ENCODE measurements at places on chromosomes 5 and 9. TPM values are rescaled to one million over a fixed set of nuclear protein-coding genes. Genes with fewer than 3 reads are reported as not detected.

- H3K4me1 ChIP-seq: no peaks in the 10 kb centered on the region
- H3K4me3 ChIP-seq: no peak overlapping the region
- no peaks in the 10 kb centered on the region for H3K36me3 ChIP-seq
Observed at GRCh38 chr5:82356021-82356420, 77.9 kb upstream of the RPS23 start.

DNA sequence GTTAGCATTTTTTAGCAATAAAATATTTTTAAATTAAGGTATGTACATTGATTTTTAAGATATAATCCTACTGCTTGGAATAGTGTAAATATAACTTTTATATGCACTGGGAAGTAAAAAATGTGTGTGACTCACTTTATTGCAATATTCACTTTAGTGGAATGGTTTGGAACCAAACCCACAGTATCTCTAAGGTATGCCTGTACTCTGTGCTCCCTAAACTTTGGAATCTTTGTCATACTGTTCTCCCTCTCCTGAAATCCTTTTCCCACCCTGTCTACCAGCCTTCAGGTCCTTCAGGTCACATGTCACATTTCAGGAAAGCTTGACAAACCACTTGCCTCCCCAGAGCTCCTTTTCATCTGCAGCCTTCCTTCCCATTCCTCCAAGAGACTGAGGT lies 308.7 kb downstream of the SPOCK1 start:
- no peaks in the 10 kb centered on the region for H3K36me3 ChIP-seq
- H3K27me3 ChIP-seq: no peaks in the 10 kb centered on the region
- H3K4me1 ChIP-seq: no peaks in the 10 kb centered on the region
- no peak overlapping the region for H3K4me3 ChIP-seq
- no peak for DNase-seq
- no peak overlapping the region for H3K27ac ChIP-seq

- no peaks in the 10 kb centered on the region for H3K27me3 ChIP-seq
- no peak overlapping the region for H3K27ac ChIP-seq
- DNase-seq: no peak
- H3K36me3 ChIP-seq: no peaks in the 10 kb centered on the region
- no peak overlapping the region for H3K4me3 ChIP-seq
Observed at GRCh38 chr9:116007824-116008223, 145.8 kb upstream of the PAPPA start.

- peaks cover 6% of the 10 kb centered on the region for H3K4me1 ChIP-seq
- DNase-seq: no peak
- no peak overlapping the region for H3K27ac ChIP-seq
- no peaks in the 10 kb centered on the region for H3K27me3 ChIP-seq
- H3K4me3 ChIP-seq: no peak overlapping the region
Observed at GRCh38 chr5:91318724-91319123, 64.4 kb downstream of the ARRDC3 start.

DNA sequence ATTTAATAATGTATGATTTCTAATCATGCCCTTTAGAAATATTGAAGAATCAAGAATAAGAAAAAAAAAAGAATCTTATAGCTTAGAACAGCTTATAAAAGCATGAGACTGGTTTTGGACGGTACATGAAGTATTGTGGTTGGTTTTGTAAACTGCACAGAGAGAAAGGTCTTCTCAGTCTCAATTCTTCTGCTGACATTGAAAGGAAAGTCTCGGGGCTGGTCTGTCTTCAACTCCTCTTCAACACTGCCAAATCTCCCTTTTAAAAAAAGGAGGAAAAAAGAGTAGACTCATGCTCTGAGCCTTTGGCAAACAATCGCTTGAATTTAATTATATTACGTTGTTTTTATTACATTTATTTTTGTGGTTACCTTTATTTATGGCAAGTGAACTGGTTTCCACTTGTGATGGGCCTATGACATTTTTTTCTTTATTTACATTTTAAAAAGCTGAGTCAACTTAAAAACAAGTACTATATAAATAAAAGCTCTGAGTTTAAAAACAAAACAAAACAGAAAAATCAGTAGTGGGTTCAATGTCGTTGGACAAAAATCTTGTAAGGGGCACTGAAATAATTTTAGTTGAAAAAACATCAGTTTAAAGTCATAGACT lies 32.8 kb upstream of the EBF1 start:
- no peak for DNase-seq
- no peaks in the 10 kb centered on the region for H3K27me3 ChIP-seq
- H3K4me1 ChIP-seq: no peaks in the 10 kb centered on the region
- no peak overlapping the region for H3K27ac ChIP-seq

DNA sequence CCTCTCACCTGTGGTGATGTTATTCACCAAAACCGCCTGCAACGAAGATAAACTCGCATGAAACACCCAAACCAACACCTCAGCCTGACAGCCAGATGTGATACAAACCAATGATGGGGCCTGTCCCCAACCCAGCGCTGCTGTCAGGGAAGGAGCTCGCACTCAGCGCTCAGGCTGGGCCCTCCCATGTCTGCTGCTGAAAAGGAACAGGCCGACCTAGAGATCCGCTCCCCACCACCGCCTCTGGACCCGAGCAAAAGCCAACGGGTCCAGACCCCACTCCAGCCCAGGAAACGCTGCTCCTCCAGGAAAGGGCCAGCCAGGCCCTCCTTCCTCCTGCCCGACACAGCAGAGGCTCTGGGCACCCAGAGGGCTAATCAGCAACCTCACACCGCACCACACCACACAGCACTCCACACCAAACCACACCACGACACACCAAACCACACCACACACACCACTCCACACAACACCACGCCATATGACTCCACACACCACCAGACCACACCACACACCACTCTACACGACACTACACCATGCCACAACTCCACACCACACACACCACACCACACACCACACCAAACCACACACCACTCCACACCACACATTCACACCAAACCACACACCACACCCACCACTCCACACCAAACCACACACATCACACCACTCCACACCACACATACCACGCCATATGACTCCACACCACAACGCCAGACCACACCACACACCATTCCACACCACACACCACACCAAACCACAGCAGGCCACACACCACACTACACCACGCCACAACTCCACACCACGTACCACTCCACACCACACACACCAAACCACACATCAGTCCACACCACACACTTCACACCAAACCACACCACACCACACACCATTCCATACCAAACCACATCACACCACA lies 46.5 kb downstream of the GOLM1 start:
- H3K36me3 ChIP-seq: peaks cover 2% of the 10 kb centered on the region
- no peaks in the 10 kb centered on the region for H3K27me3 ChIP-seq
- no peak overlapping the region for H3K27ac ChIP-seq

DNA sequence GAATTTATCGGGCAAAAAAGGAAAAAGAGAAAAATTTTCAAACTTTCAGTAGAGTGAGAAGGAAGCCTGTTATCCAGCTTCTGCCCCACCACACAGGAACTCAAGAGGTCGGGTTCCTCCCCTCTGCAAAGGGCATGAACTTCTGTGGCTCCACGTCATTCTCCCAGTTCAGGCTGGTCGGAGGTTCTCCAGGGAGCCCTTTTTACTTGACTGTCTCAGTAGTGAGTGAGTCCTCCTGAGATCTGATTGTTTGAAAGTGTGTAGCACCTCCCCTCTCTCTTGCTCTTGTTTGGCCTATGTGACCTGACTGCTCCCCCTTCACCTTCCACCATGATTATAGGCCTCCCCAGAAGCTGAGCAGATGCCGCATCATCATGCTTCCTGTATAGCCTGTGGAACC lies 9.7 kb downstream of the SPINK1 start:
- no peak overlapping the region for H3K4me3 ChIP-seq
- H3K4me1 ChIP-seq: no peaks in the 10 kb centered on the region
- H3K27ac ChIP-seq: no peak overlapping the region
- H3K36me3 ChIP-seq: no peaks in the 10 kb centered on the region

GRCh38 chr5:94693043-94693822 lies 74.8 kb downstream of the SLF1 start:
- peaks cover 12% of the 10 kb centered on the region for H3K36me3 ChIP-seq
- H3K4me1 ChIP-seq: no peaks in the 10 kb centered on the region
- H3K4me3 ChIP-seq: no peak overlapping the region
- H3K27me3 ChIP-seq: no peaks in the 10 kb centered on the region
- H3K27ac ChIP-seq: no peak overlapping the region

DNA sequence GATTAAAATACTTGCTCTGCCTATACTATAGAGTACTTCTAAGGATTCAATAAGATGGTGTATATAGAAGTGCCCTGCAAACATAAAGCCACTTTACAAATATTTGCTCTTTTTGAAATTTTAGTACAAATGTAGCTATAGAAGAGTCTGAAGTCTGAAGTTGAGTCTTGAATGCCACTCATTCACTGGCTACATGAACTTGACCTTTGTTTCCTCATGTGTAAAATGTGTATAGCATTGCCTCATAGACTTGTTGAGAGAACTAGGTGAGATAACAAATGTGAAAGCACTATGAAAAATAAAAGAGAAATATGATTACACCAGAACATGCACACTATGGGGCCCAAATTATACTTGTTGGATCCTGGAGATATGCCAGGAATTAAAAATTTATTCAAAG lies 244.7 kb downstream of the SEC61B start:
- H3K27ac ChIP-seq: no peak overlapping the region
- H3K36me3 ChIP-seq: no peaks in the 10 kb centered on the region
- H3K27me3 ChIP-seq: no peaks in the 10 kb centered on the region
- H3K4me1 ChIP-seq: no peaks in the 10 kb centered on the region

DNA sequence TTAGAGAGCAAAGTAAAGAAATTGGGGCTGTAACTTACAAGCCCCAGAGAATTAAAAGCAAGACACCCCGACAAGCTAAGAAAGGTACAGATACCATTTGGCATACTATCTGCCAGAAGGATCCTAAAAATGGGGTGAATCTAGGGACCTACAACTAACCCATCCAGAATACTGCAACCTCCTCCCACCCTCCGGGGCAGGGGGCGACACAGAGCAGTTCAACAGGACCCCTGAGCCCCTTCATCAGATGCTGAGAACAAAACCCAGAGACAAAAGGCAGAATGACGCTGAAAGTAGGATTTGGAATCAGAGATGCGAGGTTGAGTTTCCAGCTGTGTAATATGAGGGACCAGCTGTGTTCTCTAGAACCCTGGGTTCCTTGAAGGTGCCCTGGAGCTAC lies 71.2 kb downstream of the EPB41L4B start:
- no peaks in the 10 kb centered on the region for H3K27me3 ChIP-seq
- H3K4me1 ChIP-seq: no peaks in the 10 kb centered on the region
- no peak overlapping the region for H3K27ac ChIP-seq
- H3K4me3 ChIP-seq: no peak overlapping the region
- DNase-seq: peak; percentile 47
- H3K36me3 ChIP-seq: peaks cover 33% of the 10 kb centered on the region

DNA sequence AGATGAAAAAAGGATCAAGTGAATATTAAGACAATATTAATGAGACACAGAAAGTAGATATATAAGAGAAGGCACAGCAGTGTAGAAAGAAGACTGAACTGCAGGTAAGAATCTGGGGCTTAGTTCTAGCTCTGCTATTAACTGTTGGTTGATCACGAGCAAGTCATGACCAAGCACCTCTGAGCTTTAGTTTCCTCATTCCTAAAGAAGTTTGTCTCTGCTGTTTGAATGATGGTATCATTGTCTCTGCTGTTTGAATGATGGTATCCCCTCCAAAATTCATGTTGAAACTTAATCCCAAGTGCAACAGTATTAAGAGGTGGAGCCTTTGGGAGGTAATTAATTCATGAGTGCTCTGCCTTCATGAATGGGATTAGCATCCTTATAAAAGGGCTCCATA lies 2.5 kb upstream of the NME5 start:
- no peaks in the 10 kb centered on the region for H3K27me3 ChIP-seq
- no peak overlapping the region for H3K27ac ChIP-seq
- no peaks in the 10 kb centered on the region for H3K4me1 ChIP-seq
- H3K36me3 ChIP-seq: no peaks in the 10 kb centered on the region
- H3K4me3 ChIP-seq: no peak overlapping the region

DNA sequence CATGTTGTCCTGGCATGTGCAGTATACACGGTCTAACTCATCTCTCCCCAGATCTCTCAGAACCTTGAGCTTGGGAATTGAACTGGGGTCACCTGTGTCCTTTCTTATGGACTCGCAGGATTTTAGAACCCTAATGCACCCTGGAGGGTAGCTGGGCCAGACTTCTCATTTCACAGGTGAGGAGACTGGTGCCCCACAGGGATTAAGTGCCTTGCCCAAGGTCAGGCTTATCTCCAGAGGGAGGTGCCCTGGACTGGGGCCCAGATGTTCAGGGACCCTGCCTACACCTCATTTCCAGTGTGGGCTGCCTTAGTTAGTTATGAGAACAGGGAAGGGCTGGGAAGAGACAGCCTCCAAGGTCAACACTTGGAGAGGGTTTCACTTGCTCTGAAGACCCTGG lies 4.0 kb upstream of the NUP214 start:
- no peak overlapping the region for H3K27ac ChIP-seq
- H3K4me3 ChIP-seq: no peak overlapping the region
- H3K4me1 ChIP-seq: no peaks in the 10 kb centered on the region
- DNase-seq: no peak

GRCh38 chr5:162209005-162209605 lies 141.5 kb downstream of the GABRG2 start:
- no peaks in the 10 kb centered on the region for H3K4me1 ChIP-seq
- no peaks in the 10 kb centered on the region for H3K27me3 ChIP-seq
- no peak overlapping the region for H3K4me3 ChIP-seq

Gene RASGRF2
- 11.3 TPM for total RNA-seq

Gene PLPP7
- total RNA-seq: 2.4 TPM

Gene CDO1
- 12.2 TPM for total RNA-seq

Gene FOXD4L3
- total RNA-seq: not detected

Gene ADGRD2
- 1.2 TPM for total RNA-seq

Gene SLC4A9
- total RNA-seq: not detected

Gene SLC34A3
- total RNA-seq: not detected

Gene CCL27
- 0.28 TPM for total RNA-seq

Gene DCANP1
- total RNA-seq: not detected

Gene SPAG8
- total RNA-seq: 0.46 TPM

Gene THBS4
- total RNA-seq: 18.6 TPM

Gene MEGF9
- total RNA-seq: 0.94 TPM

All from H9 (cell line).